ENCODE measurements at places on chromosomes 4 and X.

DNA sequence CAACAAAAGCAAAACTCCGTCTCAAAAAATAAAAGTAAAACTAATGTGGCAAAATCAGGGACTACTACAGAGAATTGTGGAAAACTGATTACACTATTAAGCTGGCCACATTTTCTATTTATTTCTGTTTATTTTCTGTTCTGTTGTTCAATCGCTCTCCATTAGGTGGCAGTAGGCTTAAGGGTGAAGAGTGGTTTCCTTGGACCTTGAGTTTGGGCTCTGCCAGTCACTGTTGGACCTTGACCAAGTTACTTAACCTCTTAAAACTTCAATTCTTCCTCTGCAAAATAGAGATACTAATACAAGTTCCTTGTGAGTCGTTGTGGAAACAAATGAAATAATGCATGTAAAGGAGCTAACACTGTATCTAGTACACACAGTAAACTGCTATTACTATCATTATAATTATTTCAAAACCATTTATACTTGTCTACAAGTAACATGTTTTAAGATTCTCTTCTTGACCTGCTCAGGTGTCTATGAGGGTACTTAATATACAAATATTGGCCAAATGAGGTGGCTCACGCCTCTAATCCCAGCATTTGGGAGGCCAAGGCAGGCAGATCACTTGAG lies 15.2 kb downstream of the HSD17B11 start:
- DNase-seq, result peak; percentile 88

- DNase-seq, result no peak
These were observed 14.6 kb downstream of the PHF8 start for GRCh38 chrX:54029529-54030143.

DNA sequence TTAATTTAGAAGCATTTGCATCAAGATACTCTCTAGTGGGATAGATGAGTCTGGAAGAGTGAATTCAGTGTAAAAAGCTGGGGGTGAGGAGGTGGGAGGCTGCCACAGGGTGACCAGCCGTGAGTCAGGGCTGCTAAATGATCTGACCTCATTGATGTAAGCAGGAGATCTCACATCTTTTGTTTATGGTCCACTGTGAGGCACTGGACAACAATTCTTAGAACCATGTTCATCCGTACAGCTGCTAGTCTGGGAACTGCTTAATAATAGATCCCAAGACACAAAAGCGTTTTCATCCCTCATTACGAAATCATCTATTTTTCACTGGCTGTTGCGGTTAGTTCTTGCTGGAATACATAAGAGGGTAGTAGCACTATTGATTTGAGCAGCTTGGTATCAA lies 14.1 kb downstream of the KLF3 start:
- peak; percentile 100 for DNase-seq

DNA sequence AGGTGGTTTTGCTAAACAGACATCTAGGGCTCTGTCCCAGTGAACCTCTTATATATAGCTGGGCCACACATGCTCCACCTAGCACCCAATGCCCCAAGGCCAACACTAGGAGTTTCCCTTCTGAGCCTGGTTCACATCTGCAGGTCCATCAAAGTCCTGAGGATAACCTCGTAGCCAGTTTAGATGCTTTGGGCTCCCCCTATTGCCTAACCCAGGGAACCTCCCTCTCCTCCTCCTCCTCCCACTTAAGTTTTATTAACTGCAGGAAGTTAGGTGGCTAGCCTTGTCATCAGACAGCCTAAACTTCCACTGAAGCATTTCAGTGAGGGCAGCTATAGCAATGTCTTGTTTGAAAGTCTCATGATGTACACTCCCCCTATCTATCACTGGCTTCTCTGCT lies 88.0 kb downstream of the GUCY2F start:
- no peak for DNase-seq

GRCh38 chr4:103306870-103307375 lies 108.8 kb upstream of the CENPE start:
- no peak for DNase-seq

- DNase-seq, result peak; percentile 14
These were observed 54.6 kb upstream of the LHFPL1 start for GRCh38 chrX:112734290-112734689.

Data from IMR-90 (cell line).